Endothelial cell (in vitro differentiated cells): ENCODE measurements at places on chromosomes 12 and 14.

- DNase-seq = no peak
Observed at GRCh38 chr12:64099397-64099796, 122.7 kb downstream of the KICS2 start.

DNA sequence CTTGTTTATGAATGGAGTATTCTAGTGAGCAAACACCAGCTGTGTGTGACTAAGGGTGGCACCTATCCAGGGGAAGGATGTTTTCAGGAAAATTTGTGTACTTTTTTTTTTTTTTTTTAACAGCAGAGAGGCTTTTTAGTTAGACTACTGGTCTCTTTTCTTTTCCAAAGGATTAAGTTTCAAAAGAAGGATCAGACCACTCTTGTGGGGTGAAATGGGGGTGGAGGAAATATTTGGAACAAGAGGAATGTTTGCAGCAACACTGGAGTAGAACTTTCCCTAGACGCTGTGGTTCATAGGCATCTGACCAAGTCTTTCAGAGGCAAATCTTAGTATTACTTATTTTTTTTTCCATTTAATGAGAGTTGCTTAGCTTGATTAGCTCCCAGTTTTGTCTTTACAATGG, 21.1 kb downstream of the NUBPL start:
- DNase-seq = no peak

- DNase-seq = no peak
Observed at GRCh38 chr12:78179346-78179745, 348.7 kb downstream of the NAV3 start.

DNA sequence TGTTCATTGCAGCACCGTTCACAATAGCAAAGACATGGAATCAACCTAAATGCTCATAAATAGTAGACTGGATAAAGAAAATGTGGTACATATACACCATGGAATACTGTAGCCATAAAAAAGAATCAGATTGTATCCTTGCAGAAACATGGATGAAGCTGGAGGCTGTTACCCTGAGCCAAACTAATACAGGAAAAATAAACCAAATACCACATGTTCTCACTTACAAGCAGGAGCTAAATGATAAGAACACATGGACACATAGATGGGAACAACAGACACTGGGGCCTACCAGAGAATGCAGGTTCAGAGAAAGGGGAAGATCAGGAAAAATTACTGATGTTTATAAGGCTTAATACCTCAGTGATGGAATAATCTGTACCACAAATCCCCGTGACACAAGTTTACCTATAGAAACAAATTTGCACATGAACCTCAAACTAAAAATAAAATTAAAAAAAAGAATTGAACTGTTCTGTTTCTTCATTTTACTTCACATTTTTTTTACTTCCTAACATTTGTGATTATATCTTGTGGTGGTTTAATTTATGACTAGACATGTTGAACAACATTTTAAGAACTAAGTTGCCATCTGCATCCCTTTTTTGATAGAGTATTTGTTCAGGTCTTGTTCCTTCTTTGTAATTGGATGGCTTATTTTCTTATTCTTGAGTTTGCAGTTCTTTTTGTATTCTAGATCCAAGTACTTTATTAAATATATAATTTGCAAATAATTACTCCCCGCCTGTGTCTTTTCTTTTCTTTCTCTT, 835.2 kb downstream of the FSCB start:
- DNase-seq = no peak

- DNase-seq = no peak
Observed at GRCh38 chr14:76115010-76115422, 36.7 kb upstream of the GPATCH2L start.

DNA sequence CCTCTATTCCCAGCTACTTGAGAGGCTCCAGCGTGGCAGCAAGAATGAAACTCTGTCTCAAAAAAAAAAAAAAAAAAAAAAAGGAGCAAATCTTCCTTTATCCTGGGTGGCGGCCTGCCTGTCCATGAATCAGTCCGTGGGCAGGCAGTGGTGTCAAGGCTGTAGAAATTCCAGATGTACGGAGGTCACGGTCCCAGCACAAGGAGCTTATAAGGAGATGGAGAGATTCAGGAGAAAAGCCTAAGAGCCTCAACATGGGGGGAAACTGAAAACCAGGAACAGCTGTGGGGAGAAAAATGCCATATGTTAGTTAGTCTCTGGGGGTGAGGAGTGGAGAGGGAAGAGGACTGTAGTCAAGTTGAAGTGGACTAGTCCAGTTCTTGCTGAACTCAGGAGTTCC, 130.5 kb upstream of the CRY1 start:
- no peak for DNase-seq

DNA sequence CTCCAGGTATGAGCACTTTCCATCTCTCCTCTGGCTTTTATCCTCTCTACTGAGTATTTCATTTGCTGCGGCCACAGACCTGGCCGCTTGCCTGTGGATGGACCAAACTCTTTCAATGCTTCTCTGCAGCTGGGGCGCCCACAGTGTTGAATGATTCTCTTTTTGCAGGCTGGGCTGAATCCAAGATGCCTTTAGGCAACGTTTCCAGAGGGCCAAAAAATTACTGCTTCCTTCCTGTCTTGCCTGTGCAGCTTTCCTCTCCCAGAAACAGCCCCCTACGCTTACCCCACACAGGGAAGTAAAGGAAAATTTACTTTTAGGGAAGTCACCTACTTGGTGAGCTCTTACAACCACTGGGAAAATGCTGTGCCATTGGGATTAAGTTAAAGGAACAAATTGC, 55.6 kb upstream of the JDP2 start:
- DNase-seq = no peak

DNA sequence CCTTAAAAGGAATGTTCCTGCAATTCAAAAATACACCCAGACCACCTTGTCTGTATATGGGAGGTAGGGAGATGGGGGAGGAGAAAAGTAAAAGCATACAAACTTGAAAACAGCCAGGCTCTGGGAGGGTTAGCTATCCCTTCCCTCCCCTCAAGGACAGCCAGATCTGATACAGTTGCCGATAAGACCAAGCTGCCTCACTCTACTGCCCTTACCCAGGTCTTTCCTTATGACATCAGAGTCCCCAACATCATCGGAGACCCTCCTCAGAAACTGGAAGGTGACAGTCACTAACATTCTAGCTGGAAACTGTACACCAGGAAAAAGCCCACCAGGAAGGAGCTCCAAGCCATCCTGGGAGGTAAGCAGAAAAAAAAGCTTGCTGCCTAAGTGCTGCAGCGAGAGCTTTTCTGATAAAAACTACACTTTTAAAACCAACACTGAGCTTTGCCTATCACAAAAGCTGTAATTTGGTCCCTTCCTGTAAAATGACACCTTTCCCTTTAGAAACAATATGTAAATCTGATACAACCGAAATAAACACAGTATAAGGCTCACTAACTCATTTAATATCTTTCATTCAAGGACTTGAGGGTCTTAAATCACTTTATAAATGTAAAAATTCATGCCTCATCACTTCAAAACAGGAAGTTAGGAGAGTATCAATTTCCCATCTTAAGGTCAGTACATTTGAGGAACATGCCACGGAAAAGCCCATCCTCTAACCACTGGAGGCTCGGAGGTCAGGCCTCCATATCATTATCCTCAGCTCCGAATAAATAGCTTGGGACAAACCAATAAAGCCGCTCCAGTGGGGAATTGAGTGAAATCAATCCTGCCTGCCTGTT, 20.4 kb upstream of the PLEKHH1 start:
- no peak for DNase-seq

DNA sequence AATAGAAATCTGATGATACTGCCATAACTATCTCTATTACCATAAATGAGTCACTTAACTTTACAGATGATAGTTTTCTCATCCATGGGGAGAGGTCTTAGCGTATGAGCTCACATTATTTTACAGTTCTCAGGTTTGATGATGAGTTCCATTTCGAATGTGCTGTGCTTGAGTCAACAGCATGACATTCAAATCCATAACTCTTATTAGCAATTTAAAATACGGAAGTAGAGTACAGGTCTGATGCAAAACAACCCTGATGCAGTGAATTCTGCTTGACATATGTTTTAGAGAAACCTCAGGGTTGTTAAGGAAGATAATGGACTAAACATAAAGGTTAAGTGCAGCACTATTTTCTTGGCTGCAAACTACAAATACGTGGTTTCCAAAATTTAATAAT, 30.0 kb downstream of the C14orf39 start:
- no peak for DNase-seq

DNA sequence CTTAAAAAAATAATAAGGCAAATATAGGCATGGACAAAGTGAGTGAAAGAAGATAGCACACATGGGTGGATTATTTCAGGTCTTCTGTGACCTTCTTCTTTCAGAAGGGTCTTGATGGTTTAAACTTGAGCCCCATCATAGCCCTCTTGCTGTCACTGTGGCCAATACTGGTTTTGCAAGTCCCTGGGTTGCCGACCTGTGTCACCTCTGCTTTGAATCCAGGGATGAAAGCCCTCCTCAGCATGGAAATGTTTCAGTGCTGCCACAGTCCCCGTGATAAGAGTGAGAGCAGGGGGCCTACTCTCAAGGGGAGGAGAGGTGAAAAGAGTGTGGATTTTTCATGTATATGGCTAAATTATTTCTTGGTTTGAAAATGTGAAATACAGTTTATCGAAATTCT, 30.2 kb upstream of the ATF1 start:
- no peak for DNase-seq

- no peak for DNase-seq
Observed at GRCh38 chr12:106794369-106794768, 19.9 kb downstream of the RIC8B start.

- DNase-seq = no peak
Observed at GRCh38 chr12:111285200-111285599, 83.7 kb downstream of the PHETA1 start.

GRCh38 chr12:84198294-84198946, 714.2 kb downstream of the SLC6A15 start:
- DNase-seq = no peak

DNA sequence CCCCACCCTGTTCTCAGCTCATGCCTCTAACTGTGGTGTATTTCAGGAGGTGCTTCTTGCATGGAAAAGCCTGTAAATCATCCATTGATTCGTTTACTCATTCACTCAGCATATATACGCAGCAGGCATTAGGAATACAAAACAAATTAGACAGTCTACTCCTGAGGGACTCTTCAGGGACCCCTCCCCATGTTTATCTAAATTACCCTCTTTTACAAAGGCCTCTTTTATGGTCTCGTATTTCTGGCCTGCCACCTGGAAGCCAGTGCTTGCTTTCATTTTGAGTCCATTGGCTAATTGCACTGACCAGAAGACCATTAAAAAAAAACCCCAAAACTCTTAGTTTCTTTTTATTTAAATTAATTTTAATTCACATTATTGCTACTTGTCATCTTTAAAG, 134.4 kb downstream of the DACT1 start:
- no peak for DNase-seq
